ENCODE measurements at places on chromosomes 6 and 20.

GRCh38 chr20:48581167-48581566, 246.6 kb downstream of the PREX1 start:
- no peak for DNase-seq

GRCh38 chr6:92979281-92979680, 440.1 kb downstream of the EPHA7 start:
- DNase-seq, result no peak

GRCh38 chr20:31640259-31640658, 2.5 kb downstream of the COX4I2 start:
- no peak for DNase-seq

DNA sequence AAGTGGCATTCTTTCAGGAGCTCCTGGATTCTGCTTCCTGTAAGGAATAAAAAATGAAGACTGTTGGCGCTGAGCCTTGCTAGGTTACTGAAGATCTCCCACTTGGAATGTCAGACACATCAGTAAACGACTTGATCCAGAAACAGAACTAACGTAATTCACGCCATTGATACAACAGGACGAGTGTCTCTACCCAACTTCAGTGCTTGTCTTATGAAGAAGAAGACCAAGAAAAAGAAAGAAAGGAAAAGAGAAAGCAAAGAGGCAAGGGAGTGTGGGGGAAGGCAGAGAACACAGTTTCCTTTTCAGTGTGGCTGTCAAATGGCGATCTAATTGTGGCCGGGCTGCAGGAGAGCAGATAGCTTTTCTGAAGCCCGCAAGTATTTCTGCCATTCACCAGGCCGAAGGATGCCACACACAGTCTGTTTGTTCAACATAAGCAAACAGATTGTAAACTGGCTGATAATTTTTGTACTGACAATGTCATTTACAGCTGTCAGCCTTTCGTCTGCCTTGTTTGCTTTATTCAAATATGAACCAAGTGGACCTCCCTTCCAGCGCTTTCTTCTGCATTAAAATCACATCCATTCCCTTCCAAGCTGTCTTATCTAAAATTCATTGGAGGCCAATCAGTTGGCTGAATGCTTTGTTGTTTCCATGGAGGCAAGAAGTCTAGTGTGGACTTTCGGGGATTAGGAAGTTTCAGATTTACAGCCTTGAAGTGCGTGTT, 180.6 kb downstream of the FOXA2 start:
- no peak for DNase-seq

DNA sequence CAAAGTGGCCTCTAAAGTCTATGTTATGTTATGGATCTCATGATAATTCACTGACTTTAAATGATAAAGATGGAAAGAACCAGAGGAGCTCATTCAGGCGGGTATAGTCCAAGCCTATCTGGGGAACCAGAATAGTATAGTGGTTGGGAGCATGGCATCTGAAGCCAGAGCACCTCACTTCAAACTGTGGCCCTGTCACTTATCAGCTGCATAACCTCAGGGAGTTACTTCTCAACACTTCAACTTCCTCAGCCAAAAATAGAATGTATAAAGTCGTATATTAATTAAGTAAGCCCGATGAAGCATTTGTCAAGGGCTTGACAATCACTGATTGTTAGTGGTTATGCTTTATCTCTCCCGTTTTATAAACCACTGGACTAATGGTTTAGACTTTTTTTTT, 112.7 kb downstream of the RTN4IP1 start:
- DNase-seq, result peak; percentile 67

Data from NB4 (cell line).